ENCODE measurements at places on chromosomes 12 and 14. TPM values are rescaled to one million over a fixed set of nuclear protein-coding genes. Genes with fewer than 3 reads are reported as not detected.

The CNTN1 gene
- total RNA-seq: 1.6 TPM

The GUCY2C gene
- total RNA-seq: not detected

The CARMIL3 gene
- 0.31 TPM for total RNA-seq

The CLEC9A gene
- total RNA-seq: not detected

DNA sequence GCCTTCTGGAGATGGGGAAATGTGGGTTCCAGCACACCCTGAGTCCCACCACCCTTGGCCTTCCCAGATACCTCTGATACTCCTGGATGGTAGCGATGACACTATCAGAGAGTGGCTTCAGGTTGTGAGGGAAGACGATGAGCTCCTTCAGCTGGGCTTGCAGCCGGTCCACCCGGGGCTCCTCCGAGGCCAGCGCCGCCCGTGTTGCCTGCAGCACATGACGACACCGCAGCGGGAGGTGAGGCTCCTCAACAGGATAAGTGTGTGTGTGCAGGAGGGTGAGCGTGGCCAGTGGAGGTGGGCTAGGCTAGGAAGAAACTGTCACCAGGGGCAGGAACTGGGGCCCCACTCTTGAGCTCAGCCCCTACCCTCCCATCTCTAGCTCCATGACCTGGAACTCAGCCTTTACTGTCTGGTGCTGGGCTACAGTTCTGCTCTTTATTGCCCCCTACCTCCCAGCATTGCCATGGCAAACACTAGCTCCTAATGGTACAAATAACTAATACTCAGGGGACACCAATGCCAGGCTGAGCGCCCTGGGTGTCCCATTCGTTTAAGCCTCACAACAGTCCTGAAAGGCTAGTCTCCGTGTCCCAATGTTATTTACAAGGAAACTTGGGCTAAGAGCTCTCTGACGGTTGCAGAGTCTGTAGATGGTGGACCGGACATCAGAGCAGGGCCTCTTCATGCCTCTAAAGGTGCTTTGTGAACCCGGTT is 64.1 kb downstream of the SYNE3 start:
- peaks cover 62% of the 10 kb centered on the region for H3K36me3 ChIP-seq
- no peak overlapping the region for H3K4me3 ChIP-seq

GRCh38 chr14:33150666-33151428 is 212.2 kb downstream of the NPAS3 start:
- no peaks in the 10 kb centered on the region for H3K36me3 ChIP-seq
- H3K27me3 ChIP-seq: peaks cover 7% of the 10 kb centered on the region
- H3K27ac ChIP-seq: no peak overlapping the region

GRCh38 chr14:37278636-37279538 is 81.2 kb downstream of the MIPOL1 start:
- H3K27ac ChIP-seq: no peak overlapping the region
- no peak overlapping the region for H3K4me3 ChIP-seq
- DNase-seq: no peak
- H3K4me1 ChIP-seq: no peaks in the 10 kb centered on the region
- H3K27me3 ChIP-seq: no peaks in the 10 kb centered on the region

GRCh38 chr12:91630083-91630482 is 447.5 kb upstream of the DCN start:
- H3K4me1 ChIP-seq: no peaks in the 10 kb centered on the region
- H3K27me3 ChIP-seq: peaks cover 3% of the 10 kb centered on the region
- H3K36me3 ChIP-seq: no peaks in the 10 kb centered on the region

GRCh38 chr12:92418381-92418780 is 272.7 kb upstream of the BTG1 start:
- H3K4me1 ChIP-seq: peaks cover 10% of the 10 kb centered on the region
- H3K27ac ChIP-seq: no peak overlapping the region
- H3K4me3 ChIP-seq: no peak overlapping the region
- DNase-seq: no peak
- H3K27me3 ChIP-seq: no peaks in the 10 kb centered on the region

DNA sequence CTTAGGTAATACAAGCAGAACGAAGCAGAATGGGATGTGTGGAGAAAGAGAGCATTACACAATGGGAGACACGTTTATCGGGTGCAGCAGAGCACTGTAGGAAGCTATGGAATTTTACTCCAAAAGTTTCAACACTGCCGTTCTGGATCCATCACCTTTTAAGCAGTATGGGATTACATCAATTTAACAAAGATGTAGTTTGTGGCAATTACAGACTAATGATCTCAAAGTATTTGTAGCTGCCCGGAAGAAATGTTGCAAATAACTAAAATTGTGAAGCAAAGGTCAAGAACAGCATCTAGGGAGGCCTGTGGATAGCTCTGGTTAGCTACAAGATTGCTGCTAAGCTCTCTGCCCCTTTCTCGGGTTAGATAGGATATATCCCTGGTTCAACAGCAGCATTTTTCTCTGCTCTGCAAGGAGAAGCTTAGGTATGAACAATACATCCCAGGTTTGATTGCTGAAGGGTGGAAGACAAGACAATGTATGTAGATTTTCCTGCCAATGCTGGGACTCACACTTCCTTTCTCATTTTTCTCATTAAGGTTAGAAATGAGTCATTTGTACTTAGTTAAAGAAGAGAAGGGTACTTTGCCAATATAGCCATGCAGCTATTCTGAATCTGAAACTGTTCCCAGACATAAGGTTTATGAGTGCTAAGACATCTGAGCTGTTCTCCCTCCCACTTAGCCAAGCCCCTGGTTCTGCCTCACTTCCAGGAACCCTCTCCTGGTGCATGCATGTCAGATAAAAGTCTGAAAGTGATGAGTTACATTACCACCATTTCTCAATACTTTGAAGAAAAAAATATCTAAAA is 75.0 kb upstream of the HIF1A start:
- peaks cover 2% of the 10 kb centered on the region for H3K36me3 ChIP-seq
- peaks cover 30% of the 10 kb centered on the region for H3K4me1 ChIP-seq
- H3K27ac ChIP-seq: peak overlapping the region; percentile 4
- H3K27me3 ChIP-seq: no peaks in the 10 kb centered on the region

GRCh38 chr12:104985206-104985605 is 910 bp upstream of the NOPCHAP1 start:
- peak overlapping the region; percentile 85 for H3K4me3 ChIP-seq
- peaks cover 23% of the 10 kb centered on the region for H3K4me1 ChIP-seq
- H3K27me3 ChIP-seq: peaks cover 9% of the 10 kb centered on the region
- H3K36me3 ChIP-seq: peaks cover 18% of the 10 kb centered on the region
- H3K27ac ChIP-seq: no peak overlapping the region
- no peak for DNase-seq

All from osteocyte (in vitro differentiated cells).